ENCODE measurements at places on chromosomes 2 and 18.

DNA sequence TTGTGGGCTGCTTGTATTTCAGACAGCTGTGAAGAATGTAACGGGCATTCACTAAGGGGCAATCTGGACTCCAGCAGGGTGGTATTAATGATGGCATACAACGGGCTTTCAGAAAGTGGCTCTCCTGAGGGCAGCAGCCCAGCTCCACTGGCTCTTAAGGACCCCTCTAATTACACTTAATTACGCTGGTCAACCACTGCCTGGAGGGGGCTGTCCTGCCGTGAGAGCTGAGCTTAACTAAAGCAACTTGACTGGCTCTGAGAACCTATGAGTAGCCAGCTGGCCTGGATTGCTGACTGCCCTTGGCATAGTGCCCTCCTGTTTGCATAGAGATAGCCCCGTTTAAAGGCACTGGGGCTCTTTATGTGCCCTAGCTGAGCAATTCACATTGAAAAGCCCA is 3.8 kb downstream of the LIPG start:
- no peak for DNase-seq

DNA sequence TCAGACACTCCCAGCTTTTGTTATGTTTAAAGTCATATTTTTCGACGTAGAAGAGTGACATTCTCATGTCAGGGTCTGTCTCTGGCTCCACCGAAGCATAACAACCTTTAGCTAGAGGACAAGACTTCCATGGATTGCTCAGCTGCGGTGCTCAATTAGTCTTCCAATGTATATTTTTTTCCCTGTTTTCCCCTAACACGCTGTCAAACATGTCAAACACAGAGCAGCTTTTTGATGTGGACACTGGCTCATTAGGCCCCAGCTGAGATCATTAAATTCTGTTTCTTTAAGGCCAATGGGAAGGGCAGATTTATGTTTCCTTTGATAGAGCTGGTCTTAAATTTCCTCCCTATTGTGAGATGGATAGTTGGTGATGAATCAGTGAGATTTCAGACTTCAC is 525.4 kb downstream of the PIK3C3 start:
- no peak for DNase-seq

- DNase-seq: no peak
These were observed 9.9 kb upstream of the GPR35 start for GRCh38 chr2:240615396-240615795.

DNA sequence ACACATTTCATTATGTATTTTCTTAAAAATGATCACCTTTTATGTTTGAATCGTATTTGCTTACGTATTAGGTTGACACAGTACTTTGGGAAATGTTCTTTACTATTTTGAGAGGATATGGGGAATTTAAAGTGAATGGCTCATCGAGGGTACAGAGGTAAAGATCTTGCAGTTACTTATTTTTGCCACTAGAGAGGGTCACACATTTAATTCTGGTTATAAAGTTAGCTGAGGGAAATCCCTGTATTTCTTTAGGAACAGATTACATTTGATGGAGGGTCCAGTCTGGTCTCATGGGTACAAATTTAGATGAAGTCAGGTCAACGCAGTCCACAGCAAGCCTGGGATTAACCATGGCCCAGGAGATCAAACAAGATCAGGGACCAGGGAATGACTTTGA is 24.5 kb downstream of the DYNC2LI1 start:
- DNase-seq: no peak

GRCh38 chr2:9498210-9498609 is 23.9 kb downstream of the IAH1 start:
- no peak for DNase-seq

GRCh38 chr18:28109781-28110560 is 67.0 kb downstream of the CDH2 start:
- DNase-seq: no peak

DNA sequence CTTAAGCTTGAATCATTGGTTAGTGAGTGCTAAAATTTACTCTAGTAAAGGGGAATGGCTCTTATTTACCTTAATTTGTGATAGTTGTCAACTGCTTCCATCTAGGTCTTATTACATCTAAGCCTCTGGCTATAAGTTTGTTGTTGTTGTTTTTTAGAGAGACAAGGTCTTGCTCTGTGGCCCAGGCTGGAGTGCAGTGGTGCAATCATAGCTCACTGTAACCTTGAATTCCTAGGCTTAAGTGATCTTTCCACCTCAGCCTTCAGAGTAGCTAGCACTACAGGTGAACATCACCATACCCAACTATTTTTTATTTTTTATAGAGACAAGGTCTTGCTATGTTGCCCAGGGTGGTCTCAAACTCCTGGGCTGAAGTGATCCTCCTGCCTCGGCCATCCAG is 6.6 kb downstream of the HADHA start:
- DNase-seq: no peak

GRCh38 chr18:62768558-62768943 is 53.2 kb downstream of the PHLPP1 start:
- DNase-seq: no peak

DNA sequence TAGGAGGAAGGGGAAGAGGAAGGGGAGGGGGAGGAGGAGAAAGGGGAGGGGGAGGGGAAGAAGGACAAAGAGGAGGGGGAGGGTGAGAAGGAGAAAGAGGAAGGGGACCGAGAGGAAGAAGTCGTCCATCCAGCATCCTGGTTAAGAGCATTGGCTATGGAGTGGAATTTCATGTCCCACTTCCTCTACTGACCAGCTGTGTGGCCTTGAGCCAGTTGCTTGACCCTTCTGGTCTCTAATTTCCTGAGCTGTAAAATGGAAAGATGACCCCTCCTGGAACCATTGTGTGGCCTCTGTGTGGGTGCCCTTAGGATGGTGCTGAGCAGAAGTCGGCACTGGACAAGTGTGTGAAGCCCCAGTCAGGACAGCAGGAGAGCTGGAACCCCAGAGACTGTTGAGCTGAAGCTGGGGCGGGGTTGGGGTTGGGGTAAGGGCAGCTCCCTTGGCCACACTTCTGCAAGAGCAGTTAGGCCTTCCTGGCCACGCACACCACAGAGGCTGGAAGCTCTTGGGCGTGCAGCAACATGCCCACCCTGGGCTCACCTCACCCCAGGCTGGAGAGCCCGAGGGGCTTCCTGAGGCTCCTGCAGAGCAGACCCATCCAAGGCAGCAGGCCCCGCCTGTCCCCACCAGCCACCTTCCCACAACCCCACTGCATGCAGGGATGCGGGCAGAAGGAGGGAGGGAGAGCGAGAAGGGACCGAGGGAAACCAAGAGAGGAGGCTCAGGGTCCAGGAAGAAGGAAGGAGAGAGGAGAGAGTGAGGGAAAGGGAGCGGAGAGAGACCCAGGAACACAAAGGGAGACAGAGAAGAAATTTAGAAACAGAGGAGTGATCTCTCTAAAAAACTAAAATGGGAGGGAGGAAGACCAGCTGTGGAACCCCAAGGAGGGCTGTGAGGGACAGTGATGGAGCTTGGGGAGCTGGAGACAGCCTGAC is 16.2 kb downstream of the ADRA2B start:
- peak; percentile 14 for DNase-seq

DNA sequence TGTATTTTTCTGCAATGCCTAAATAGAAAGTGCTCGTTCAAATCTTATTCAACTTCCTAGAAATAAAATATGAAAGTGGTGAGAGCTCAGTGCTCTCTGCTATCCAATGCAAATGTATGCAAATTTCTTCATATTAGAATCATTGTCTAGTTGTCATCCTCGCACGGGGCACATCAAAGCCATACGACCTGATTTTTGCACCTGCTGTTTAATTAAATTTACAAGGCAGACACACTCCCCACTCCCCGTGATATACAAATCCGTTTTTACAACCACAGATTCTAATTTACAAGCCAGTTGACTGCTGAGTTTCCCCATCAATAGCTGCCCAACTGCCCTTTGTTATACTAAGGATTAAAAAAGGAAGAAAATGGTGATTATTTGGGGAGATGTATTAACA is 284.6 kb downstream of the RNF144A start:
- no peak for DNase-seq

DNA sequence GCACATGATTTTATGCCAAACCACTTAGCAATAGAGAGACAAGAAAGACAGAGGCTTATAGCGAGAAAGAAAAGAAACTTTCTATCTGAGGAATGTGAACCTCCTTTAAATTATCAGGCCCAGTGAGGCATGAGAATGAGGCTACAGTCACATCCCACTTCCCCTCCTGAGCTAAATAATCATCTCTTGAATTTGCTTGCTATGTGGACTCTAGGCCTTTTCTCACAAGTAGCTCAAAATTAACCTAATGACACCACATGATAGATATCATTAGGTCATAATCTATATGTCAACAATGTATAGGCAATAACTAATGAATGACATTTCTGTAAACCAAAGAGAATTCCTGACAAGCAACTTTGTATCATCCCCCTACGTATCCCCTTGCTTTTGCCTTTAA is 301.5 kb upstream of the MGAT5 start:
- DNase-seq: no peak

DNA sequence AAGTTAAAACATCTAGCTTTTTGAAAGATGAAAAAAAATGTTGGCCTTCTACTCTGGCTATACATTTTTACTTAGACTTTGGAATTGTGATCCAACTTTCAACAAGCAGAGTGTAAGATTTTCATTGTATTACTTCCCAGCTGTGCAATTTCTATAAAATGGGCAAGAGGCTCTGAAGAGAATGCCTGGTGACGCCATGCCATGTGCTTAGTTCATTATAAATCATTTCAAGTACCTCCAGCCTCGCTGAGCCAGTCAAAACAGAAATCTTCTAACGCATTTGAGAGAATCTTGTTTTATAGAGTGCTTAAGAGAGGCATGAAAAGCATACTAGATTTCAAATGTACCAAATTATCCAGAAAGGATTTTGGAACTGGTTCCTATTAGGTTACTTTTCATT is 10.1 kb upstream of the STK17B start:
- no peak for DNase-seq

GRCh38 chr2:53842891-53843290 is 16.9 kb downstream of the GPR75 start:
- DNase-seq: no peak

- peak; percentile 90 for DNase-seq
These were observed 852.1 kb downstream of the CPS1 start for GRCh38 chr2:211408483-211408891.

GRCh38 chr2:60335533-60336237 is 217.8 kb downstream of the BCL11A start:
- no peak for DNase-seq

DNA sequence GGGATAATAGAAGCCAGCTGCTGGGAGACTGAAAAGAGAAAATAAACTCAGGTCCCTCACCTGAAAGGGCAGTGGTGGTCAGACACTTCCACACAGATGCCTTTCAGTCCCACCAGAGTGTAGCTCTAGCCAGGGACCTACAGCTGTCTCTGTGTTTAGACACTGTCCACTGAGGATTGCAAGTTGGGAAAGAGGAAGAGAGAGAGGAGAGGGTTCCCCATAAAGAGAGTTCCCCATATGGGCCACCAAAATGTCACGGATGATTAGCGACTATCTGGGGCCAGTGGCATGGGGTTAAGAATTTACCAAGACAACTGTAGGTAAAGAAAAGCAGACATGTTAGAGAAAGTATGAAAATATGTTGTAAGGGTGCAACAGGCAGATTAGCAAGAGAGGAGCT is 36.7 kb upstream of the SKA1 start:
- DNase-seq: no peak

DNA sequence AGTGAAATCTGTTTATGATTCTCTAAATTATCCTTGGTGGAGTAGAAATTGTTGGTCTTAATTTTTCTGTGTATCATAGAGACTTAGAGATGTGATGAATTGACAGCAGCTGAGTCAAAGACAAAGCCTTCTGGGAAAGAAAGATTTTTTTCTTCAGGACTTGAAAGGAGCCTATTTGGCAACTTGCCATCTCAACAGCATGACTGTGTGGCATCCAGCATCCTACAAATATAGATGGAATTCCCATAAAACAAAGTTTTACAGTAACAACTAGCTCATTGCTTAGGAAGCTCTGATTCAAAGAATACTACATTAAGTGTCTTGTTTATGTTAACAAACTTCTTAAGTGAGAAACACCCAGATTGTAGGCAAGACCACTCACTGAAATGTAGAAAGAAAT is 79.2 kb upstream of the SETBP1 start:
- peak; percentile 75 for DNase-seq

DNA sequence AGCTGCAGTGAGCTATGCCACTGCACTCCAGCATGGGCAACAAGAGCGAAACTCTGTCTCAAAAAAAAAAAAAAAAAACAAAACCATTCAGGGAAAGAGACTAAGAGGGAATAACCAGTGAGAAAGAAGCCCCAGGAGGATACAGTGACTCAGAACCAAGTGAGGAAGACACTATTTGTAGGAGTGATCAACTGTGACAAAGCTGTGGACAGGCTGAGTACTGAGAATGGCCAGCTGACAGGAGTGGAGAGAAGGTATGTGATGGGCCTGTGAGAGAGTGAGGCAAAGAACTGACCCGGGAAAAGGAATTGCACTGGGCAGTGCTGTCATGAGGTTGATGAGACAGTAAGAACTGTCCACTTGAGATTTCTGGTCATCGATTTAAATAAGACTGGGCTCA is 6.7 kb upstream of the LCT start:
- no peak for DNase-seq

DNA sequence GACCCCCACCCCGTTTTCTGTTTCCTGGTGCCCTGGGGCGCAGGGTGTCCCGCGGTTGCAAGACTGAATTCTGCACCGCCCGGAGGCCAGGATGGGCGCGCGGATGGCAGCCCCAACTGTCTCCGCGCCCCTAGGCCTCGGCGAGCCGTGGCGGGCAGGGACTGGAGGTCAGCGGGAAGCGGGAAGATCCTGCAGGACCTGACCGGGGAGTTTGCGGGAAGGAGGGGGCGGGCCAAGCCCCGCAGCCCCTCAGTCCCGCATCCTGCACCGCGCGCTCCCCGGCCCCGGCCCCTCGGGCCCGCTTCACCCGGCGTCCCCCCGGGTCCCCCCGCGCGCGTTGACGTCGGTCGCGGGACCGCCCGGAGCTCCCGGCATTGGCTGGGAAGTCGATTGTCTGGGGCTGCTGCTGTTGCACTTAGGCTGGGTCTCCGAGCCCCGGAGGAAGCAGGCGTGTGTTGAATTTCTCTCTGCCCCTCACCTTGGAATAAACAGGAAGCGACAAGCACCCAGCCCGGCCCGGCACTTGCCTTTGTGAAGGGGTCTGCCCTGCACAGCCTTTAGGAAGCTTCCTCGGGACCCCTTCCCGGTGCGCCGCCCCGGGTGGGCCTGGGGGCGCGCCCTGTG is at the start of gene LDLRAD4:
TSS of gene LDLRAD4 (plus strand) at position 393 of the 624 bp plus-strand sequence.
- DNase-seq: no peak

DNA sequence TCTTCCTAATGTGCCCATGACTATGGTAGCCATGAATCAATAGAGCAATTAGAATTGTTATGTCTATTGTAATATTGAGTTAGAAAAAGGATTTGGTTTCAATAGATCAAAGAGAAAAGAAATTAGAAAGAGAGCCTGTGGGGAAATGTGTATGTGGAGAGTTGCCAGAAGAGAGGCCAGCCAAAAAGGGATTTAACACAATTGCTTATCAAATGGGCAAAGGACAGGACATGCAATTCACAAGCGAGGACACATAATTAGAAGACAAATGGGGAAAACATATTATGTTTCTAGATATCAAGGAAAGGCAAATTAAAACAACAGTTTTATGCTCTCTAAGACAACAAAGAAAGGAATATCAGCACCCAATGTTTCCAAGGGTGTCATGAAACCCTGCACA is 403.2 kb upstream of the KLHL29 start:
- DNase-seq: no peak

GRCh38 chr2:27281442-27281841 is 787 bp upstream of the TRIM54 start:
- no peak for DNase-seq
